Hematopoietic multipotent progenitor cell treated with erythropoietin and hydrocortisone succinate and interleukin-3 and kit ligand, for 17 days (in vitro differentiated cells): ENCODE measurements at places on chromosomes 5 and 9.

- DNase-seq, result no peak
Observed at GRCh38 chr5:97087138-97087537, 55.3 kb downstream of the LIX1 start.

- DNase-seq, result no peak
Observed at GRCh38 chr9:130276121-130276520, 10.6 kb downstream of the HMCN2 start.

DNA sequence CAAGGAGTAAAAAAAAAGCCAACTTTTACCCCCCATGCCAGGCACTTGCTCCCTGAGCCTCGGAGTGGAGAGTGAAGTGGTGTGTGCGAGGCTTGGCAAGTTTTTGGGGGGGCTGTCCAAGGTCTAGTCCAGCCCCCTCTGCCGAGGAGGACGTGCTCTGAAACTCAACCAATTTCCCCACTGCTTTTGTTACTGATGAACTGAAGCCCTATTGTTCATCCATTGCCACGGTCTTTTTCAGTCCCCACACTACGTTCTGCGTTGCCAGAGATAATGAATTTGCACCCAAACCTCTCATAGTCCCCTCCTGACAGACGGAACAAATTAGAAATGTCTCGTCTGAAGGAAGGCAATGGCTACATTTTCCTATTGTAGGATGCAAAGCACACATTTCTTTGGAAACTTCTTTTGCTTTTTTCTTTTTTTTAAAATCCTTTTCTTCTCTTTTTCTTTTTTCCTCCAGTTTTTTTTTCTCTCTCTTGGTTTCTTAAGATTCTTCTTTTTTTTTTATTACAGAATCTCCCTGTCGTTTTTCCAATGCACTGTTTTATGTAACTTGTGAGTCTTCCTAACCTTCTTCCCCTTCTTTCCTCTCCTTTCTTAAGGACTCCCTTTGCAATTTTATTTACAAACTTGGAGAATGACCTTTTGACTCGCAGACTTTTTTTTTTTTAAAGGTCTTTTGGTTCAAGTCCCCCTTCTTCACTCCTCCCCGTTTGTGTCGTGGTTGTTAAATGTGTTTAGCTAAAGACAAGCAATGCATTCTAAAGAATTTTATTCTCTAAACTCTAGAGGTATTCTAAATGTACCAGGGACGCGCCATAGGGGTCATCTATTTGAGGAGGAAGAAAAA, 209.5 kb downstream of the MEF2C start:
- no peak for DNase-seq

- no peak for DNase-seq
Observed at GRCh38 chr5:90359073-90359920, 50.3 kb downstream of the CETN3 start.

DNA sequence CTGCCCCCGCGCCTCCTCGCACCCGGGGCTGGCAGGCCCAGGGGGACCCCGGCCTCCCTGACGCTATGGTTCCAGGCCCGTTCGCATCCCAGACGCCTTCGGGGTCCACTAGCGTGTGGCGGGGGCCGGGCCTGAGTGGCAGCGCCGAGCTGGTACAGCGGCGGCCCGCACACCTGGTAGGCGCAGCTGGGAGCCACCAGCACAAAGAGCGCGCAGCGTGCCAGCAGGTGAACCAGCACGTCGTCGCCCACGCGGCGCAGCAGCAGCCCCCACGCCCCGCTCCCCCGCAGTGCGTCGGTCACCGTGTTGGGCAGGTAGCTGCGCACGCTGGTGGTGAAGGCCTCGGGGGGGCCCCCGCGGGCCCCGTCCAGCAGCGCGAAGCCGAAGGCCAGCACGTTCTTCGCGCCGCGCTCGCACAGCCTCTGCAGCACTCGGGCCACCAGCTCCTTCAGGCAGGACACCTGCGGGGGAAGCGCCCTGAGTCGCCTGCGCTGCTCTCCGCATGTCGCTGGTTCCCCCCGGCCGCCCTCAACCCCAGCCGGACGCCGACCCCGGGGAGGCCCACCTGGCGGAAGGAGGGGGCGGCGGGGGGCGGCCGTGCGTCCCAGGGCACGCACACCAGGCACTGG, 548 bp downstream of the TERT start:
- no peak for DNase-seq

DNA sequence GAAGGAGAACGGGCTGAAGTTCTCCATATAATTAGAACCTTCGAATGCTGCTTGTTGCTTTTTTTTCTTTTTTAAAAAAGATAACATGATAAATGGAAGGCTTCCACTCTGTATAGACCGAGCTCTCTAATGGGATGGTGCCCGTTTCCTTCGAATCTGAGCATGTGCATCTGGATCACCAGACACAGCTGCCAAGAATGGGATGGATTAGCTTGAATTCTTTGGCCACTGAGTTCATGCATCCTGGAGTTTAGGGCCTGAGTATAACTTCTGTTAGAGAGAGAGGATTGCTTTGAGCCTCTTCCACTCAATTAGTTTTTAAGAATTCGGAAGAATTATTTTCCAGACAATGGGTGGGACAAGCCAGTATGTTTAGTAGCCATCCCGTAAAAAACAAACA, 93.7 kb upstream of the GDNF start:
- DNase-seq, result no peak

GRCh38 chr5:132414634-132415378, 45.3 kb downstream of the SLC22A5 start:
- DNase-seq, result no peak

DNA sequence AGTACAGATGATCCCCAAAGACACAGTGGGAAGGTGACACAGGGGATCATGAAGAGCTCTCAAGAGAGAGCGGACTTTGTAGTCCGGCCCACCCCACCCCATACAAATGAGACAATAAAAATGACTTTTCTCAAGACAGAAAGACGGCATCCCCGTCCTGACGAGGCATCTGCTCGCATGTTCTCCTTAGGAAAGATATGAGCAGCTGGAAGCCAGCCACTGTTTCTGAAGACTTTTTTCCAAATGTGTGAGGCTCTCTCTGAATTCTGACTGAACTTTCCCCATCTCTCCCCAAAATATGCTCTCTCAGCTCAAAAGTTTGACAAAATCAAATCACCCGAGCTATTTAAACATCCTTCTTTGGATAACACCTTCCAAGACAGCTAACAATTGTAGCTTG, 105.2 kb downstream of the RFK start:
- no peak for DNase-seq
